CD4-positive, alpha-beta T cell treated with Interleukin-17A for 4 hours (primary cell): ENCODE measurements at places on chromosomes 4 and X.

GRCh38 chrX:72470117-72470516, 102.5 kb downstream of the HDAC8 start:
- DNase-seq = no peak

DNA sequence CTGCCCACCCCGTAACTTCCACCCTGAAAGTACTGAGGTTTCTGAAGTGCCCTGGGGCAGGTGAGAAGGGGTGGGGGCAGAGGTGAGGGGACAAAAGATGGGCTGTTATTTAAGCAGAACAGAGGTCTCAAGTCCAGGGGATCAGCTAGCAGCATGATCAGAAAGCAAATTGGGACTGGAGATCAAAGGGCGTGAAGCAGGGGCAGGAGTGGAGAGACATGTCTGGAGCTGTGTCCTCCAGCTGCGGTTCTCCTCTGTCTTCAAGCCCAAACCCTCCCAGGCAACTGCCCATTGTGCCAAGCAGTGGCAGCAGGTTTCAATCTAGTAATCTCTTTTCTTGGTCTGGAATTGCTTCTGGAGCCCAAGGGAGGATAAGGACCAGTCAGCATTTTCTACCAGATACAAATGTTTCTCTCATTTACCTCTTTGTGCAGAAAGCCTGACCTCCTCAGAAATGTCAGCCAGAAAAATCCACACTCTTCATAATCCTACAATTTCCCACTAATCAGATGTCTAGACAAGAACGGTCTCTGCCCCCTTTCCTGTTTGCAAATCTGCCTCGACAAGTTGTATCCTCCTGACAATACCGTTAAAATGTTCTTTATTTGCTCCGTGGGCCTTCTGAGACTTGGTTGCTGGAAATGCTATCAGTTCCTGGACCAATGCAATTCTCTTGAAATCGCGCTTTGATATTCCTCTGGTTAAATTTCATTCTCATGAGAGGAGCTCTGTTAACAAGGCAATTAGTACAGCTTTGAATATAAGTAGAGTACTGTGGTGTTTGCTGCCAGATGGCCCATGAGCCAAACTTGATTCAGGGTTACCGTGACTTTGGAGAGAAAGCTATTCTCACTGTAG, 23.2 kb upstream of the RASL11B start:
- no peak for DNase-seq

GRCh38 chr4:30724247-30724646, 4.1 kb downstream of the PCDH7 start:
- no peak for DNase-seq

- no peak for DNase-seq
These were observed 16.6 kb downstream of the HTRA3 start for GRCh38 chr4:8285976-8286718.

DNA sequence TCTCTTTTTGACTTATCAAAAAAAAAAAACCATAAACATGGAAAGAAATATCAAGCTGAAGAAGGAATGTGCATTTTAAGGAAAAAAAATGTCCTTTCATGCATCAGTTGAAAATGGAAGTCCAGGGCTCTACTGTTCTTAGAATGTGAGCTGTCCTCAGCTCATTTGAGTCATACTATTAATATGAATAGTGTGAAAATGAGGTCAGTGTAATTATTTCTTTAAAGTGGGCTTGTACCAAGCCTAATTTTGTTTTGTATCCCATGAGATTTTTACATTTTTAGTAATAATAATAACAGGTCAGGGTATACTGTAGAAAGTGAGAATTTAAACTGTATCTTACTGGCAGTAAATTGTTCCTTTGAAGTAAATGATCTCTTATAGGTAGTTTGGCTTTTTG, 148.5 kb downstream of the NAA11 start:
- DNase-seq = no peak

DNA sequence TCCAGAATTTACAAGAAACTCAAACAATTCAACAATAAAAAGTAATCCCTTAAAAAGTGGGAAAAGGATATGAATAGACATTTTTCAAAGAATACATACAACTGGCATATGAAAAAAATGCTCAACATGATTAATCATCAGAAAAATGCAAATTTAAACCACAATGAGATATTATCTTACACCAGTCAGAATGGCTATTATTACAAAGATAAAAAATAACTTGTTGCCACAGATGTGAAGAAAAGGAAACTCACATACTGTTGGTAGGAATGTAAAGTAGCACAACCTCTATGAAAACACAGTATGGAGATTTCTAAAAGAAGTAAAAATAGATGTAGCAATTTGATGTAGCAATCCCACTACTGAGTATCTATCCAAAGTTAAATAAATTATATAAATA, 65.1 kb upstream of the DIAPH2 start:
- no peak for DNase-seq

DNA sequence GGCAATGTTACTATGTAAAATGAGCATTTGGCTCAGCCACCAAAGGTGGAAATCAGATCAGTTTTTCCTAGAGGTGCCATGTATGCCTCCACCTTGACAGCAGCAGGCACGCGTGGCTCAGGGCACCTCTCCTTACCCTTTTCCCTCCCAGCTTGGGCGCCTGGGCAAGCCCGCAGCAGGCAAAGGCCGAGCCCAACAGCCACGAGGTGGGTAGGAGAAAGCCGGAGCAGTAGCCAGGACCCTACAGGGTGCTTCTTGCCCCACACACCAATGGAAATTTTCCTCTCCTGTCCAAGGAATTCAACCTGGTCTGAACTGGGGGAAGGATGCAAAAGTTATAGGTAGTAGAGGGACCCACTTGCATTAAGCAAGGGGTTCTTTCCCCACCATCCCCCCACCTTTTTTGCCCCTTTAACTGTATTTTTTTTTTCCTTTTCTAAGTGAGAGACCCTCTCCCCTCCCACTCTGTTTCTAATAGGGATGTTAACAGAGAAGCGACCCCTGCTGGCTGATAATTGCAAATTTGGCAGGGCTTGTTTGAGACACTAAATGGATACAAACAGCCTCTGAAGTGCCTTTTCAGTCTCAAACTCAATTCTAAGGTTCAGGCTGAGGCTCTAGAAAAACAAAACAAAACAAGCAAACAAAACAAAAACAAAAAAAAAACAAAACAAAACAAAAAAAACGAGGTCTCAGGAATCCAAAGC, 895.1 kb downstream of the PCDH18 start:
- no peak for DNase-seq

DNA sequence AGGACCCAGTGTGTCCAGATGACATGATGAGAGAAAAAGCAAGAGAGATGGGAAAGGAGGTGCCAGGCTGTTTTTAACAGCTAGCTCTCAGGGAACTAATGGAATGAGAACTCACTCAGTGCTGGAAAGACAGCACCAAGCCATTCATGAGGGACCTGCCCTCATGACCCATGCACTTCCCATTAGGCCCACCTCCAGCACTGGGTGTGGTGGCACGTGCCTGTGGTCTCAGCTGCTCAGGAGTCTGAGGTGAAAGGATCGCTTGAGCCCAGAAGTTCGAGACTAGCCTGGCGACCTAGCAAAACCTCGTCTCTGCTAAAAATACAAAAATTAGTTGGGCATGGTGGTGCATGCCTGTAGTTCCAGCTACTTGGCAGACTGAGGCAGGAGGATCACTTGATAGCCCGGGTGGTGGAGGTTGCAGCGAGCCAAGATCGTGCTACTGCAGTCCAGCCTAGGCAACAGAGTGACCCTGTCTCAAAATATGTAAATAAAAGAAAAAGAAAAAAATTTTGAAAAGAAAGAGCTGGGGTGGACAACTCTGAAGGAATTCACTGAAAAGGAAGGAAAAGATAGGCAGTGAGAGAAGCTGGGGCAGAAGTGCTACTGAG, 50.9 kb downstream of the FAM193A start:
- no peak for DNase-seq

DNA sequence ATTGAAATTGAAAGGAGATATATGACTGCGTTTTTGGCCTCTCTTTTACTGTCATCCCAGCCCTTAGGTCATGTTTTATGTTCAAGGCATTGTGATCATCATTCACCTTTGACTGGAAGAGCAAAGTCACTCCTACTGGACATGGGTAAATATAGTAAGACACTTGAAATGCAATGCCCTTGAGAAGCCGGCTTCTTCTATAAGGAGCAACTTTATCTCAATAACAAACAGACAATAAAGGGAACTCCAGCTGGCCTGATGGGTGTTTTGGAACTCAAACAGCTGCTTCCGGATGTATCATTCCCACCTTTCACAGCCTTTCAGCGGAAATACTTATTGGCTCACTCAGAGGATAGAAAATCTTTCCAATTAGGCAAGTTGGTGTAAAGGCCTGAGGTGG, 65.1 kb upstream of the C4orf54 start:
- DNase-seq = no peak

DNA sequence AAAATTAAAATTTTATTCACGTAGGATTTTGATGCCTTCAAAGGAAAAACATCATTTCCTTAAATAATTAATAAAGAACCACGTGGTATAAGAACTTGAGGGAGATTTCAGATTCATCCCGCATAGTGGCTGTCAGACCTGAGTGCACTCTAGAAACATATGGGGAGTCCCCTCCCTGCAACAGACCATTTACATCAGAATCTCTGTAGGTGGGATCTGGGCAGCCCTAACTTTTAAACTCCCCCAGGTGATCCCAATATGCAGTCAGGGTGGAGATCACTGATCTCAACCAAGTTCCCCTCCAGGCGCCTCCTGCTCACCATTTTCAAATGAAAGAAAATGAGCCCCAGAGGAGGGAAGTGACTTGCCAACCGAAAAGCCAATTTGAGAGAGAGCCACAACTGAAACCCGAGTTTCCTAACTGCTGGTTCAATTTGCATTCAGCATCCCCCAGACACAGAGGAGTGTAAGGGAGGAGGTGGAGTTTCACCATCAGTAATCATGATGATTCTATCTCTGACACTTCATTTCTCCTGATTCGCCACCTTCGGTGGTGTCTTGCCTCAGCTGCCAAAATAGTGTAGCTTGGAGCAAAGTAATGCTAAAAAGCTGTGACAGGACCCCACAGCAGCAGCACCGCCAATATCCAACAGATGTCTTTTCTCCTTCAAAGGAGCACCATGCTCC, 11.4 kb downstream of the RNF150 start:
- DNase-seq = no peak

DNA sequence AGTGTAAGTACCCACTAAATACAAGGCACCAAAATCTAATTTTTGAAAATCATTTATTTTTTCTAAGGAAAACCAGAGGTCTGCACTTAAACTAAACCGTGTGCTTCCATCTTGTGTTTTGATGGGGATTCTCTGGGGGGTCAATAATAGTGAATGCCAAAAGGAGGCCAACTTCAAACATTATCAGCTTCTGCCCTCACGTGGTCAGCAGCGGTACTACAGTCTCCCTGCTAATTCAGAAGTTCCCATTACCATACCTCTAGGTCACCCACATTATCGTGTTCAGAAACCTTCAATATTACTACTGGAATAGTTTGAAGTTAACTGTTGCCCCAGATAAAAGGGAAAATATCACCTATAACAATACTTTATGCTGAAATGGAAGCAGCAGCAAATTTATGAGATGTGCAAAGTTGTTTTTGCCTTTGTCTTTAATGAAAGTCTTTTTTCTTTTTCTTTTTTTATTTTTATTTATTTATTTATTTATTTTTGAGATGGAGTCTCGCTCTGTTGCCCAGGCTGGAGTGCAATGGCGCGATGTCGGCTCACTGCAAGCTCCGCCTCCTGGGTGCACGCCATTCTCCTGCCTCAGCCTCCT, 17.3 kb downstream of the CTPS2 start:
- peak; percentile 78 for DNase-seq

- DNase-seq = peak; percentile 47
These were observed 68.4 kb downstream of the MID2 start for GRCh38 chrX:107894038-107894437.

DNA sequence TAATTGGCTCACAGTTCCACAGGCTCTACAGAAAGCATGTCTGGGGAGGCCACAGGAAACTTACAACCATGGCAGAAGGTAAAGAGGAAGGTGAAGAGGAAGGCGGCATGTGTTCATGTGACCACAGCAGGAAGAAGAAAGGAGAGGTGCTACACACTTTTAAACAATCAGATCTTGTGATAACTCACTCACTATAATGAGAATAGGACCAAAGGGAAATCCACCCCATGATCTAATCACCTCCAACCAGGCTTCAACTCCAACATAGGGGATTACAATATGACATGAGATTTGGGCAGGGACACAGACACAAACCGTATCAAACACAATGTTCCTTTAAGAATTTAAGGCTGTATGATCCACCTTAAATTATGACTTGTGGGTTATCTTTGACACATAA, 10.5 kb upstream of the PGM2 start:
- peak; percentile 44 for DNase-seq

DNA sequence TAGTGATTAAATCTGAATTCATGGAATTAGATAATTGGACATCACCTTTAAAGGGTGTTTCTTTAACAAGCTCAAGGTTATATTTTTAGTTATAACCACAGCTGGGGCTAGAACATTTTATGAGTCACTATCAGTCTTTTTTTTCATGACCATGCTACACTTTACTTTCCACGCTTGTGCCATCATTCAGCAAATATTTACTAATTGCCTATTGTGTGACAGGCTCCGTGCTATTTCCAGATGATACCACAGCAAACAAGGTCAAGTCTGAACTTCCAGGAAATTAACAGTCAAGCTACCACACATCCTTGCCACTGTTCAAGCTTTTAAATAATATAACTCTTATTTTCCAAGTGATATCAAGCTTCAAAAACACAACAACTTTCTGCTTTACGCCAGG, 16.5 kb downstream of the SPANXN3 start:
- no peak for DNase-seq

GRCh38 chr4:158538911-158539310, 17.2 kb downstream of the RXFP1 start:
- no peak for DNase-seq

DNA sequence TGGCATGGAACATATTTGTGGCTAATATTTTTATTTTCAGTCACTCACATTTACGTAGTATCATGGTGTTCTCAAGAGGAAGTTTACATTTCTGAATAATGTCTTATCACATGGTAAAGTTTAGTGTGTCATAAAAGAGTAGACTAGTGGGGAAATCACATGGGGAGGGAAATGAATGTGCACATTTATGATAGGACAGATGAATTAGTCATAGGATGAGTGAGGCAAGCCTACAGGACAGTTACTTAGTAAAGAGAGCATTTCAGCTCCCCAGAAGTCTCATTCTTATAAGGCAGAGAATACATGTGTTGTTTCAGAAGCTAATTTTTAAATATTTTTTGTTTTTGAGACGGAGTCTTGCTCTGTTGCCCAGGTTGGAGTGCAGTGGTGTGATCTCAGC, 6.2 kb downstream of the GK start:
- no peak for DNase-seq

GRCh38 chr4:133839326-133839725, 362.3 kb downstream of the PABPC4L start:
- DNase-seq = no peak

DNA sequence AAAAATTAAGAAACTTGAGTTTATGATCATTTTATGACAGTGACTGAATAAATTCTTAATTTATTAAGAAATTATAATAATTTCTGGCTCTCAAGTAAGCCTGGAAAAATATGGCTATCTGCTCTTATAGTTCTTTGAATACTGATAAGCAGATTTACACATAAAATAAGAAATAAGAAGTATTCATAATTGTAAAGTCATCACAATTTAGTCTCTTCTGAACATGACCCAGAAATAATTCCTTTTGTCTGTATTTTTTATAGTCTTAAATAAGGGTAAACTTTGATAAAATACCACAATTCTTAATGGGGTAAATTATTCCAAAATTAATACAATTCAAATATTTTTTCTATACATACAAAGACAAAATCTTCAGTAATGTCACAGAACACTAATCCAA, 72.7 kb downstream of the ANKRD17 start:
- DNase-seq = no peak

GRCh38 chrX:84475101-84475500, 27.2 kb downstream of the HDX start:
- no peak for DNase-seq

- no peak for DNase-seq
These were observed 662.6 kb upstream of the CPEB2 start for GRCh38 chr4:14339715-14340114.

- no peak for DNase-seq
These were observed 34.4 kb upstream of the RBM41 start for GRCh38 chrX:107153005-107153404.
